MCF 10A (cell line): ENCODE measurements at places on chromosomes 3 and 15. TPM values are rescaled to one million over a fixed set of nuclear protein-coding genes. Genes with fewer than 3 reads are reported as not detected.

DNA sequence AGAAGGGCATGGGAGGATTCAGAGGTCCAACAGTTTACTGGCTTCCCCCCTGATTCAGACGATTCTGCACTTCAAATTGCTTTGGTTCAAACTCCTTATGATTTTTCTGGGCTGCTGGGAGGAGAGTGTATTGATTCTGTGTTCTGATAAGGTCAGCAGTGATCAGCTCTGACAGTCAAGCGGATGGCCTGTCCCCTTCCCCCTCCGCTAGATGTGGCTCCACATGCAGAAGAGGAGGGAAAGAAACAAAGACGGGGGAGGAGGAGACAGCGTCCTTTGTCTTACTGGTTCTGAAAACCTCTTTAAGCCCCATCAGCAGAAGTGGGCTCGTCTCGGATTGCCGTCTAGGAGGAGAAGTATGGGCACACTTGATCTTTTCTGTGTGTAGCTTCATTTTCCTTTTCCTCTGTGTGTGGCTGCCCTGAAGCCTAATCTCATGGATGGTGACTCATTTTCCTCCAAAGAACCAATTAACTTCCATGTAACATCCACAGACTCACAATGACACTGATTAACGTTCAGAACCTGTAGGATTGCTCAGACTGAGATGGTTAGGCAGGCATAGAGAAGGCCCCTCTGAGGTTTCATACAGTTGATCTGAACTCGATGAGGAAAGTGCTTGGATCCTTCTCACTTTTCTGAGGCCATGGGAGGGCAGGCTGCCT, 162.4 kb upstream of the PPP2R3A start:
- DNase-seq: peak; percentile 4

GRCh38 chr15:27248251-27248650, 277.3 kb downstream of the GABRG3 start:
- no peak for DNase-seq

DNA sequence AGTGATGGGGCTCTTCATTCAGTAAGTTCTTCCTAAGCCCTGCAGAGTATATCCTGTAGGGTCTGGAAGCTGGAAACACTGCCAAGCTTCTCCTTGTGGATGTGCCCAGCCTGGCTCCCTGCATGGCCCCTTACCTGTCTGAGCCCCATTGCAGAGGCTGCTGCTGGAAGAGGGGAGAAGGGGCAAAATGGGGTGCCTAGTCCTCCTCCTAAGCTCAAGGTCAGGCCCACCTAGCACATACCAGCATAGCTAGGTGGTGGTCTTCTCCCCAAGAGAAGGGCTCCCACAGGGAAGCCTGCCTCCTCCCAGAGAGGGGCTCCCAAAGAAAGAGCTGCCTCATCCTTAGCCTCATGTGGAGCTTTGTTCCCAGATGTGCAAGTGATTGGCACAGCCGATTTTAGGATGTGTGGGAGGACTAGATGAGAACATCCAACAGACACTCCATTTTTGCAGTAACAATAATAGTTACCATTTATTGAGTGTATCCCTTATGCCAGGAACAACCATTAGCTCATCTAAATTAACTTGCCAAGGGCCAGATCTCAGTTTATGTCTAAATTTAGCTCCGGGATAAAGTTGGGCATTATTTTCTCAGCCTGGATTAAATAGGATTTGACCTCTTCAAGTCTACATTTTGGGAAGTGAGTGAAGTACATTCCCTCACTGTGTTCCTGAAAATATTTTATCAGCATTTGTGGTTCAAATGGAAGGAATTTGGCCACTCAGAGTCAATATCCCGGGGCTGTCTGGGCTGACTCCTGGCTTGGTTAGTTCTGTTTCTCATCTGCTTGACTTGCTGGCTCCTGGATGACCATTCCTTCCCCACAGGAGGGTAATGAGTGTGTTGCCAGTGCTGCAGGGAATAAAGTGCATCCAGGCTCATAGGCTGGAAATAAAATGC, 291.1 kb upstream of the ROPN1 start:
- DNase-seq: no peak

DNA sequence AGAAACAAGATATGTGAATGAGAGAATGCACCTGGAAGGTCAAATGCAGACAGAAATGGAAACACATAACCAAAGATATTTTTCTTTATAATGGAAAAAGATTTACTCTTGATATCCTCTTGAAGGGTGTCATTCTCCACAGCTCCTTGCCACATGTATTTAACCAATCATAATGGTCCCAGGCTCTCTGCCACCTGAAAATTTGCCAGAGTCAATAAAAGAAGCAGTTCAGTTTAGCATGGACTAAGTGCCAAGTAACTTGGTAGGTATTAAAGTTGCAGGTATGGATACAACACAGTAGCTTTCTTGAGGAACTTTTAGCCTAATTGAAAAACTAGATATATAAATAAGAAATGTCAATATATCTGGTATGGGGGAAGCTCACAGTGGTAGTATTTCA, 33.5 kb downstream of the TUSC7 start:
- DNase-seq: no peak

Gene ROPN1
- total RNA-seq: not detected in 2 replicates

DNA sequence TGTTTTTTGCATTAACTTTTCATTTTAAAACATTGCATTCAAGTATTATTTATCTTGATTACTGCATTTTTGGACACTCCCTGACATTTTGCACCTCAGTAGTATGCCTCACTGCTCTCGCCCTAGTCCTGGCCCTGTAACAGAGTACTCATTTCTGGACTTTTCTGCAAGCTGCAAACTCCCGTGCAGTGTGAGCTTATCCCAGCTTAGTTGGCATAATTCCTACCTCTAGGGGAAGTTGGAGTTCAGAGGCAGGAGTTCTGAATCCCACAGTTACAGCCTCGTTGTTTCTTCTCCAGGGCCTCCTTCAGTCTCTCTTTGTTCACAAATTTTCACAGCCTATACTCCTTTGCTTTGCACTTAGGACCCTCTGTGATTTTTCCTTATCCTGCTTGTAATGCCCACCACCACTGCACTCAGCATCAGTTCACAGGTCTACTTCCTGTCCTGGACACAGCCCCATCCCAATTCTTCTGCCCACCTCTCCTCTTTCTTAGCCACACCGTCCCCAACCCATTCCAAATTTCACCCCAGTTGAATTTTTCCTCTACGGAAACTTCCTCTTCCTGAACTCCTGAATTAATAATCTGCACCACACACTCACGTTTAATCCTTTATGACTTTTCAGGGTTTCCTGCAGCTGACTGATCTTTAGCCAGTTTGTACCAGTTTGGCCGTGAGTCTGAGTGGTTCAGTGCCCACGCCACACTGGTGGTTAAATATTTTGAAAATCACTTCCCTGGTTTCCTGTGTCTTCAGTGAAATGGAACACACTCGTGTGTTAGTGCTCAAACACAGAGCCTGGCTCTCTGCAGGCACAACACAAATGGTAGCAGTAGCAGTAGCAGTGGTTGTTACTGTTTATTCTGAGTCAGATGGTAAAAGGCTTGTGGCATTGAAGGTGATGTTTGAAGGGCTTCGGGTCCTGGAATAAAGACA, 6.3 kb upstream of the CTSH start:
- no peak for DNase-seq

Gene DNASE1L3
- not detected in 2 replicates for total RNA-seq

Gene CAMK1
- total RNA-seq: 8.3 and 11.7 TPM in 2 replicates

- DNase-seq: no peak
Observed at GRCh38 chr15:99021027-99021627, 13.5 kb upstream of the PGPEP1L start.

- DNase-seq: peak; percentile 35
Observed at GRCh38 chr3:106824856-106825255, 552.4 kb upstream of the CCDC54 start.

GRCh38 chr15:87193481-87193880, 1063.1 kb downstream of the NTRK3 start:
- DNase-seq: no peak

DNA sequence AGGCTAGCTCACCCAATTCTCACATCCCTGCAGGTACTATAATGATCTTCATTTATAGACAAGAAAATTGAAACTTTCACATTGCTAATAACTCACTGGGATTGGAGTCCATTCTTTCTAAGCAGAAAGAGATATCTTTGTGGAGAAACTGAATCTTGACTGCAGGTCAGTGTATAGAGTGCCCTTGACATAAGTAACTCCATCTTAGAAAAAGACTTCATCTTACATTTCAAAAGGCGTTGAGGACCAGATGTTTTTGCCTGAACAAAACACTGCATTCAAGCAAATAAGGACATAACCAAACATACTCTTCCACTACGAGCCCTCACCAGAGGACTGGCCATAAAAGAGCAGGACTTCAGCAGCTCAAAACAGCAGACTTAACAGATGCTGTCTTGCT, 6.8 kb upstream of the CCR3 start:
- no peak for DNase-seq

Gene LRRC34
- not detected in 2 replicates for total RNA-seq

GRCh38 chr3:40901298-40901697, 298.0 kb upstream of the CTNNB1 start:
- no peak for DNase-seq

GRCh38 chr3:157626817-157627216, 123.6 kb upstream of the VEPH1 start:
- peak; percentile 16 for DNase-seq

GRCh38 chr15:29401644-29402043, 132.0 kb upstream of the NSMCE3 start:
- no peak for DNase-seq

Gene CCDC80
- 10.4 and 19.4 TPM in 2 replicates for total RNA-seq

Gene GOLGA8S
- total RNA-seq: 0.16 and 0.17 TPM in 2 replicates

Gene PPP1R14D
- not detected in 2 replicates for total RNA-seq

DNA sequence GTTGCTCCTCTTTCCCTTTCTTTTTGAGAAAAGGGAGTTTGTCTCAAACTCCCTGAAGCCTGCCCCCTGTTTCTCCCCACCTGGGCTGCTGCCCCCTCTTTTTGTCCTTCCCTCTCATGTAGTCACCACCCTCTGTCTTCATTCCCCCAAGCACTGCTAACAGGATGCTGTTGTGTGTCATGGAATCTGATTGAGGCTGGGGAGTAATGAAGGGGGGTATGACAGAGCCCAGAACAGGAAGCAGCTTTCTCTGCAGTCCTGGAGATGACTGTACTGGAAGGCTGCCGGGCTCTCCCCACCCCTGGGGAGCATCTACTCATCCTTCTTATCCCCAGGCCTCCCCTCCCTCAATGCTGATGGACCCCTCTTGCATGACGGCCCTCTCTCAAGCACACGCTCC, 181.6 kb downstream of the ABHD5 start:
- peak; percentile 81 for DNase-seq

- no peak for DNase-seq
Observed at GRCh38 chr3:55341502-55342031, 145.5 kb downstream of the WNT5A start.

Gene LXN
- 3.4 and 4.4 TPM in 2 replicates for total RNA-seq

Gene PLSCR5
- not detected in 2 replicates for total RNA-seq
